CD4-positive, alpha-beta T cell (primary cell): ENCODE measurements at places on chromosomes 1 and 21. TPM values are rescaled to one million over a fixed set of nuclear protein-coding genes. Genes with fewer than 3 reads are reported as not detected.

GRCh38 chr1:227255086-227255732, 63.1 kb downstream of the CDC42BPA start:
- H3K27ac ChIP-seq, result no peak overlapping the region
- H3K36me3 ChIP-seq, result no peaks in the 10 kb centered on the region
- H3K4me3 ChIP-seq, result no peak overlapping the region
- DNase-seq, result no peak
- H3K27me3 ChIP-seq, result peaks cover 3% of the 10 kb centered on the region
- H3K4me1 ChIP-seq, result no peaks in the 10 kb centered on the region

GRCh38 chr1:57770772-57771171, 346.9 kb upstream of the DAB1 start:
- no peaks in the 10 kb centered on the region for H3K27me3 ChIP-seq
- H3K4me3 ChIP-seq, result no peak overlapping the region
- H3K4me1 ChIP-seq, result no peaks in the 10 kb centered on the region

GRCh38 chr1:1785666-1786065, 7.4 kb upstream of the NADK start:
- DNase-seq, result no peak
- H3K4me3 ChIP-seq, result no peak overlapping the region
- no peaks in the 10 kb centered on the region for H3K27me3 ChIP-seq
- no peak overlapping the region for H3K27ac ChIP-seq

DNA sequence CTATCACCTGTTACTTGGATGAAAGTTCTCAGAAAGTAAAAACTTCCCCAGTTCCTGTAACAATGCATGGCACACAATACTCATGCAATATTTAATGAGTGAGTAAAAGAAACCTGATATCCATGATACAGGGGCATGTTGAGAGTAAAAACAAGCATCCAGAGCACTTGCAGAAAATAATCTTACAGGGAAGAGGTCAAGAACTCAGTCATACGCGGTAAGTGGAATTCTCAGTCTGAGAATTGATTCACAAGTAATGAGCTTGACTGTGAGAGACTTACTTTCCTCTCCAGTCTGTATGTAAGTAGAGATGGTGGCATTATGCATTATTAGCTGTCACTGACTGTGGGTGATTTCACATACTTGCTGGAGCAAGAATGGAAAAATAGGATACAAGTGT, 976.9 kb downstream of the BRINP3 start:
- no peaks in the 10 kb centered on the region for H3K36me3 ChIP-seq
- no peaks in the 10 kb centered on the region for H3K4me1 ChIP-seq
- no peak overlapping the region for H3K4me3 ChIP-seq

DNA sequence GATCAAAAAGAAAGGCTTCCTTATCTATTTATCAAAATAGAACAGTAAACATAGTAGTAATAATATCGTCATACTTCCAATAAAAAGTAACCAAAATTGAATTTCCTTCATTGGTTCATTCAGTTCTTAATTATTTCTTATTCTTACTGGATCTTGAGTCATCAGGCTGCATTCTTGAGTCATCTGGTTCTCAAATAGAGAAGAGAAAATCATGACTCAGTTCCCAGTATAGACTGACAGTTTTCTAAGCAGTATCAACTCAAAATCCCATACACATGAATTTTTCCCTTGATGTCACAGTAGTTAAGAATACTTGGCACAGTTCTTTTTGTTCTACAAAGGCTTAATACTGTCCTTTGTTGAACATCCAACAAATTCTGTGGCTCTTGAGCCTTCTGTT, 626.9 kb upstream of the ADGRL4 start:
- H3K4me1 ChIP-seq, result no peaks in the 10 kb centered on the region
- no peak overlapping the region for H3K27ac ChIP-seq
- DNase-seq, result no peak
- no peaks in the 10 kb centered on the region for H3K27me3 ChIP-seq
- H3K4me3 ChIP-seq, result no peak overlapping the region

DNA sequence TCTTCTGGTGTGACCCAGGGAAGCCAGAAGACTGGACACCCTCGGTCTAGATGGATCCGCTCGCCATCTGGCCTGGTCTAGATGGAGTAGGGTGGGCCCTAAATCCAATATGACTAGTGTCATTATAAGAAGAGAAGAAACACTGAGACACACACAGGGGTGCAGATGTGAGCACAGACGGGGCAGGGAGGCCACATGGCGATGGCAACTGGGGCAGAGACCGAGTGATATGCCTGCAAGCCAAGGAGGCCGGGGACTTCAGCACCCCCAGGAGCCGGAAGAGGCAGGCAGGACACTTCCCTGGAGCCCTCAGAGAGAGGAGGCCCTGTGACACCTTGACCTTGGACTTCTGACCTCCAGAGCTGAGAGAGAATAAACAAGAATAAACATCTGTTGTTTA, 5.6 kb upstream of the TFF3 start:
- H3K4me1 ChIP-seq, result peaks cover 7% of the 10 kb centered on the region
- no peak overlapping the region for H3K27ac ChIP-seq
- no peaks in the 10 kb centered on the region for H3K27me3 ChIP-seq
- no peak overlapping the region for H3K4me3 ChIP-seq
- DNase-seq, result no peak

The SPRR1A gene
- not detected for total RNA-seq

The NBPF10 gene
- total RNA-seq, result 2.4 TPM

The MFSD2A gene
- total RNA-seq, result 2.5 TPM

The STRIP1 gene
- total RNA-seq, result 74.3 TPM

The AMY2A gene
- not detected for total RNA-seq

The NECTIN4 gene
- 0.22 TPM for total RNA-seq

The RGS8 gene
- not detected for total RNA-seq

The OR2T29 gene
- total RNA-seq, result not detected
